HuH-7 (cell line): ENCODE measurements at places on chromosomes 3 and 15.

- peak; percentile 9 for DNase-seq
These were observed 552.4 kb upstream of the CCDC54 start for GRCh38 chr3:106824856-106825255.

- DNase-seq, result no peak
These were observed 20.2 kb downstream of the MYZAP start for GRCh38 chr15:57611938-57612337.

GRCh38 chr3:193914602-193915001 is 221.3 kb upstream of the HES1 start:
- no peak for DNase-seq

- no peak for DNase-seq
These were observed 107.6 kb downstream of the FILIP1L start for GRCh38 chr3:100006570-100007271.

DNA sequence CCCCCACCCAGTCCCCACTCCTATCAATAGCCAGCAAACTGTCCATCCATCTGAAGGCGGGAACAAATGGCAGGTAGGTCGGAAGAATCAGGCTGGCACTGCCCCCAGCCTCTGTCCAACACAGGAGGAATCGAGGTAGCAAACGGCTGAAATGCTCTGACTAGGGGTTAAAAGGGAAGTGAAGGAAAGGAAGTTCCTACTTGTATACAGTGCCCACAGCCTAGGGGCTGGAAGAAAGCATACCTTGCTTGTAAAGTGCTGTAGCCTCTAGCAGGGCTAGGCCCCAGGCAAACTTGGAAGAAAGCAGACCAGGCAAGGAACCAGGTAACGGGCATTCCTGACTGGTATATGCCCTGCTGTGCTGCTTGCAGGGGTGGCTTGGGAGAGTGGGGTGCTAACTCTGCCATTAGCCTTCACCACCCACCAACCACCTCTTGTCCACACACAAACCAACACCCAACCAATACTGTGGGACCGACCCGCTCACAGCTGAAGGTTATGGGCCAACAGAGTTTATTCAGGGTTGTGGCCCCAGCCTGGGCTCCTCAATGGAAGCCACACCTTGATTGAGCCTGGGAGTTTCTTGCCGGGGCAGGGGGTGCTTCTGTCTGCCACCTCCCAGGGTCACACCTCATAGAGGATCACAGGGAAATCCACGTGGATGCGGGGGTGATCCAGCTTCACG is 2.4 kb downstream of the TUSC2 start:
- DNase-seq, result no peak

GRCh38 chr15:36605604-36606263 is 26.3 kb downstream of the CDIN1 start:
- no peak for DNase-seq

GRCh38 chr3:123275691-123276090 is 73.9 kb downstream of the SEC22A start:
- DNase-seq, result no peak

DNA sequence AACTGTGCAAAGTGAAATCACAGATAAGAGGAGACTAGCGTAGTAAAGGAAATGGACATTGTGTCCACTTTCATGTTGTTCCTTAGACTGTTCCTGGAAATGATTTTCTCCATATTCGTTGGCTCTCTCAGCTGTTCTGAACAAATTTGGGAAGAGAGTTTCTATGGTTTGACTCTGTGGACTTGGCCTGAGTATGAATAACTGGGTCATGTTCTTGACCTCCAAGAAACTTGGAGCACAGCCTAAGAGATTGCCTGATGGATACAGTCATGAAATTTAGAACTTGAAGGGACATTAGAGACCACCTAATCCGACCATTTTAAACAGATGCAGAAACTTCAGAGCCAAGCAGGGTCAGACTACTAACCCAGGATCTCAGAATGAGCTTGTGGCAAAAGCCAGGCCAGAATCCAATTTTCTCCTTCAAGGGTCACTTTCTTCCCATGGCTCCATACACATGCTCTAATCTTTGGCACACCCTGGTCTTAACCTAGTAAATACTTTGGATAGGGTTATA is 430.4 kb downstream of the RBMS3 start:
- DNase-seq, result no peak

DNA sequence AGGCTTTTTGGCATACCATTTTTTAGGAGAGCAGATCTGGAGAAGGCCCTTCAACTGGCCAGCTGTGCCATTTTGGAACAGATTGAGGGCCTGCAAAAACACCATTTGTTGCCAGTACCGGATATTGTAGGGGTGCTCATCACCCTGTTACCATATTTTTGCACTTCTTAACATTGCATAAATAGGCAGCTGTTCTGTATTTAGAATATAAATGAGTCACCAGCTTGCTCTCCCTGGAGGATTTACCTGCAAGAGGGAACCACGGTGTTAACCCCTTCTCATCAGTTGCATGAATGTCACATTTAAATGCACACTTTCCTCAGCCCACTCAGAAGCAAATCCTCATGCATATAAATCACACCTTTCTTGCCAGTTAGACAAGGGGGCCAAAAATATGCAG is 435.6 kb downstream of the ROBO2 start:
- no peak for DNase-seq

GRCh38 chr15:96268442-96269204 is 61.9 kb upstream of the NR2F2 start:
- no peak for DNase-seq

- no peak for DNase-seq
These were observed 161.1 kb downstream of the NUP210 start for GRCh38 chr3:13258986-13259514.

- no peak for DNase-seq
These were observed 108.9 kb downstream of the NPAP1 start for GRCh38 chr15:24784506-24784905.

DNA sequence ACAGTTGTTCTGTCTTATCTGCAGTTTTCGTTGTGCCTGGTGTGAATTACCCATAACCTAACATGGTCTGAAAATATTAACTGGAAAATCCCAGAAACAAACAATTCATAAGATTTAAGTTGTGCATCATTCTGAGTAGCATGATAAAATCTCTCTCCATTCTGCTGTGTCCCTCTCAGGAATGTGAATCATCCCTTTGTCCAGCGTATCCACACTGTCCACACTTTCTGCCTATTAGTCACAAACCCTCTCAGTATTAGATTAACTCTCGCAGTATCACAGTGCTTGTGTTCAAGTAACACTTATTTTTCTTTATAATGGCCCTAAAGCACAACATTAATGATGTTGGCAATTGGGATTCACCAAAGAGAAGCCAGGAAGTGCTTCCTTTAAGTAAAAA is 203.2 kb downstream of the CGGBP1 start:
- DNase-seq, result no peak

DNA sequence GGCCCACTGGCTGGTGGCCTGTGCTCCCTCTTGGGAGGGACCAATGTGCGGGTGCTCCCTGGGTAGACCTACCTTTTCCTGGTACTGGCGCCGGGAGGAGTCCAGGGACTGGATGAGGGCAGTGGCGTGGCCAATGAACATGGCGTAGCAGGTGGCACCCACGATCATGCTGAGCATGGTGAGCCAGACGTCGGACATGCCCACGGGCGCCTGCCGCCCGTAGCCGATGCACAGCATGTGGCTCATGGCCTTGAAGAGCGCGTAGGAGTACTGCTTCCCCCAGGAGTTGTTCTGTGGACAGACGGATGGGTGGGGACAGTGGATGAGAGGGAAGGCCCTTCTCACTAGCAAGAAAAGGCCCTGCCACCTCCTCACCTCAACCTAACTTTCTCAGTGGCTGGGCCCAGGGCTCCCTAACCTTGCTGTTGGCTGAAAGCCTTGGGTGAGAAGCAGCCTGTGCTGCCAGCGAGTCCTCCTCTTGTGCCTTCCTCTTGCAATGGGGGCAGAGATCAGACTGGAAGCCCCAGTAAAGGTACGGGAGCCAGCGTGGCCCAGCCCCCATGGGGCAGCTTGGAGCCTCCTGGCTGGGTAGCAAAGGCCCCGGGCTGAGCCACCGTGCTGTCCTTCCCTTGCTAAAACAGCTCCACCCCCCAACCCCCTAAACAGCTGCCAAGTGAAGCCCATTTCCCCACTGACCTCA is 39.1 kb downstream of the HCN4 start:
- DNase-seq, result no peak

- no peak for DNase-seq
These were observed 35.1 kb downstream of the B3GNT5 start for GRCh38 chr3:183288117-183288516.

- DNase-seq, result no peak
These were observed 122.6 kb downstream of the P2RY1 start for GRCh38 chr3:152957491-152957890.

- DNase-seq, result peak; percentile 17
These were observed 517 bp downstream of the TMA7 start for GRCh38 chr3:48440590-48440958.

DNA sequence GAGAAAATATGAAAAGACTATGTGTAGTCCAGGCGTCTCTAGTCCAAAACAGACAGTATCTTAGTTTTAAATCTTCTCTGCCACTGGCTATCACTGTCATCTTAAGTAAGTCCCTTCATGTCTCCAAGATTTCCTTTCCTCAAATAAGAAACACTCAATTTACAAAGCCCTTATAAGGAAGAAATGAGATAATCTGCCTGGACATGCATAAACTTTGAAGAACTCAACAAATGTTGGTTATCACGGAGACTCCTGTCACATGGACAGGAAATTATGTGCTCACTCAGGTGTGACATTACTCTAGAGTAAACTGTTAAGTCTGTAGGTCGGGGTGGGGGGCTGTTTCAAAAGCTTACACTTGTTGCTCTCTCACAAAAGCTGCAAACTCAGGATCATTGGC is 91.9 kb downstream of the IMPG2 start:
- DNase-seq, result no peak

GRCh38 chr15:51403072-51403878 is 61.8 kb downstream of the GLDN start:
- DNase-seq, result no peak

DNA sequence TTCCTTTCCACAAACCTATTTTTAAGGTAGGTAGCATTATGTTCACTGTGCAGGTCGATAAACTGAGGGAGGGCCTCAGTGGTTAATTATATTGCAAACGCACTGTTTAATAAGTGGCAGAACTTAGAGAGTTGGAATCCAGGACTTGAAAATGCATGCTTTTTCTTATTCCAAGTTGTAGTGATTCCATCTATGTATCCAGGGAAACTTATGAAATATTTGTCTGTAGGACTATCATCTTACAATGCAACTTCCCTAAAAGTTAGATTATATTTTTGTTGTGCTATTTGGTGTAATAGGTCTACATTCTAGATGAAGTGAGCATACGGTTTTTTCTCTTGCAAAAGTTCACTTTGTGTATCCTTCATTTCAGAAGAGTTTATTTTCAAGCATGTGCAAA is 419.5 kb downstream of the NAALADL2 start:
- no peak for DNase-seq

- DNase-seq, result no peak
These were observed 12.7 kb downstream of the PLXND1 start for GRCh38 chr3:129593595-129594339.

DNA sequence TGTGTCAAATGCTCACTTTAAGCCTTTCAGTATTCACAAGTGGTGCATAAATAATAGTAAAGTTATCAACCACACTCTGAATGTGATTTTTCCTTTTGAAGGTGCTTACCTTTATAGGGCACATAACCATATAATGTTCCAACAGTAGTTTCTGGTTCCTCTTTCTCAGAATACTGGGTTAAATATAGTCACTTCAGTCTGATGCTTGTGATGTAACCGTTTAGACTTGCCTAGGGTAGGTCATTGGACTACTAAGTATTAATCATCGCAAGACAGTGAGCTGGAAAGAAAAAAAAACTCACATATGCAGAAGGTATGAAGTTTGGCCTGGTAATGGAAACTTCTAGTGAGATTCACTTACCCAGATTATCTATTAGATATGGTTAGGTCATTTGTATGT is 1.9 kb downstream of the KBTBD8 start:
- no peak for DNase-seq

DNA sequence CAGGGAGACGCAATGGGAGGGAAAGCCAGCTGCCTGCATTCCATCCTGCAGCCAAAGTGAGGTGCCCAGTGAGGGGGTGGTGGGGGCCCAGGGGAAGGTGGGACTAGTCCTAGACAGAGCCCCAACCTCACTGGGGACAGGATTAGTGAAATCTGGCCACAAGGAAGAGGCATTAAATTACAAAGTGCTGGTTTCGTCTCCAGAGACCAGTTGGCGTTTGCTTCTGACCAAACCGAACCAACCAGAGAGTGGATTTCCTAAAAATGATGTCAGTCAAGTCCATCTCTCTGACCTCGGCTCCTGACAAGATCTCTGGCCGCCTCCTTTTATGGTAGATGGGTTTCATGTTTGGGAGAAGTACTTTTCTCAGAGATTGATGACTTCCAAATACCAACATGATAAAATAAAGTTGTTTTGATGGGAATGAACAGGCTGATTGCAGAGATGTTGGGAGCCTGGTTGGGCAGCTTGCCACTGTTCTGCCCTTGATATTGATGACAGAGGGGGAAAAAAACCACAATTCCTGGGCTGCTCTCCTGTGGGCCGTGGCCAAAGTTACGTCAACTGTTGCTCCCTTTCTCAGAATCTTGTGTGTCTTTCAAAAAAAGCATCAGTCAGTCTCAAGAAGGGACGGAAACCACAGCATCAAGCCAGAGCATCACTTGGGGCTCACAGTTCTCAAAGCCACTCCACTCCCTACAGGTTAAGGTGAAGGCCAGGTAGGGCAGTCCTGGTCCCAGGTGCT is 24.6 kb downstream of the ITGA11 start:
- no peak for DNase-seq

DNA sequence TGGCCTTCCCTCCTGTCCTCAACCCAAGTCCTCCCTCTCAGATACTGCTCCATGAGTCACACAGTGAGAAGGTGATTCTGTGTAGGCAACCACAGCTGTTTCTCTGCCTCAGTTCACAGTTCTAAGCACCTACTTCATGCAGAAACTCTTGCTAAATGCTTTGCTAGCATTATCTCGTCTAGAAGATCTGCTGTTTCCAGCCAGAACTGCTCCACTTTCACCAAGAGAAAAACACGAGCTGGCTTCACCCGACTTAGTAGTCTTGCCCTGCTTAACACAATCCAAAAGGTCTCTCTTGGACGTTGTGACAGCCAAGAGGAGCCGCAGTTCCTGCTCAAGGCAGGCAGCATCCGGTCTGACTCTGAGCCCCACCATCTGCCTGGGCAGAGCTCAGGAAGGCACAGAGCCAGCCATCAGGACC is 272.1 kb downstream of the UACA start:
- no peak for DNase-seq

DNA sequence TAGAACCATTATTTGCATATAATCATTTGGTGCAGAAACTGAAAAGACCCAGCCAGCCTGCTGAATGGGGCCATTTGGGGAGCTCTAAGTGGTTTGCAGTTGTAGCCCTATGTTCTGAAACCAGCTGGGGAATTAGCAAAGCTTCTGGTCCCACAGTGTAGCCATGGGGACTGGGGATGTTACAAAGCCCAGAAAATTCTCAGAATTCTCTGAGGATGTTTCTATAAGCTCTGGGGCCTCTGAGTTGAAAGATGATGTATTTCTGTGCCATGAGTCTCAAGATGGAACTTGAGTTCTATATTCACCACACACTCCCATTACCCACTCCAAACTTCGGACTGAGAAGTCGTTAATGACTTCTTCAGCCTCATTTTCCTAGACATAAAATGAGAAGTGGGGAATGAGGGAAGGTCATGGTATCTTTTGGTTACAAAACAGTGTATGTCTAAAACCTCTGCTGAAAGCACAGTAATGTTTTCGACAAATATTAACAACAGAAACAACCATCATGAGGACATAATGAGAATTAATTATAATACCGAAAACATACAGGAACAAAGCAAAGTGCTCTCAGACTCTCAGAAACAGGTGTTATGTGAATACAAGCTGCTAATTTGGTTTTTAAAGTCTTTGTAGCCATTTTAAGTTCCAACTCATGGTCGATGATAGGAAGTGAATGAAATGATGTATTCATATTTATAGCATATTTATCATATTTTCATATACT is 89.4 kb downstream of the RFTN1 start:
- no peak for DNase-seq

- DNase-seq, result no peak
These were observed 96.6 kb upstream of the LIMD1 start for GRCh38 chr3:45497963-45498362.
